ENCODE measurements at places on chromosomes 5 and 9.

DNA sequence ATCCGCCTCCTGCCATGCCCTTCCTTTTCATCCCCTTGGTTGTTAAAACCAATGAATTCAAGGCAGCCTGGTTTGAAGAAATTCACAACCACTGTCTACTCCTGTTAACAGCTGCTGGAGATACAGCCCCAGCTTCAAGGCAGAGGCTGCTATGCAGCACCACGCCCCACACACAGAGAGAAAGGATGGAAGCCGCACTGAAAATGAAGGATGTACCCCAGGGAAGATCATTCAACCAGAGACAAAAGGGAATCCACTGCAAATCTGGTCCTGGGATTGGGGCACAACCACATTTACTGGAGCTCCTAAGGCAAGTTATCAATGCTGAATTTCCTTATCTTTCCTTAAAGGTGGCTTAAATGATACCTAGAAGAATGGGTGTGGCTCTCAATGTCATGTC lies 58.7 kb downstream of the DPYSL3 start:
- no peak for DNase-seq

GRCh38 chr9:126860757-126861466 lies 473 bp downstream of the ZBTB34 start:
- DNase-seq: peak; percentile 47

DNA sequence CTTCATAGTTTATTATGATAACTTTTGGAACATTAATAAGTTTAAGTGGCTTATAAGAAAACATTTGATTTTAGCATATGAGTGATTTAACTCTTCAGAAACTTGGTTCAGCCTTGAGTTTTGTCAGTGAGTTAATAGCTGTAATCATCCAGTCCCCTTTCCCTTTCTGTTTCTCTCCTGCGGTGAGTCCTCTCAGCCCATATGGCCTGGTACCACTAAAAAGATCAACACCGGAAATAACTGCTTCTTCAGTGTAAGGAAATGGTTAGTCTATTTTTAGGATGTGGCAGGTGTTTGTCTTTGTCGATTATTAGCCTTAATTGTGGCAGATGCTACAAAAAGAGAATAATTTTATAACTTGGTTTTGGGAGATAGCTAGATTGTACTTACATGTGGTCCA lies 120.2 kb upstream of the GRHPR start:
- no peak for DNase-seq

DNA sequence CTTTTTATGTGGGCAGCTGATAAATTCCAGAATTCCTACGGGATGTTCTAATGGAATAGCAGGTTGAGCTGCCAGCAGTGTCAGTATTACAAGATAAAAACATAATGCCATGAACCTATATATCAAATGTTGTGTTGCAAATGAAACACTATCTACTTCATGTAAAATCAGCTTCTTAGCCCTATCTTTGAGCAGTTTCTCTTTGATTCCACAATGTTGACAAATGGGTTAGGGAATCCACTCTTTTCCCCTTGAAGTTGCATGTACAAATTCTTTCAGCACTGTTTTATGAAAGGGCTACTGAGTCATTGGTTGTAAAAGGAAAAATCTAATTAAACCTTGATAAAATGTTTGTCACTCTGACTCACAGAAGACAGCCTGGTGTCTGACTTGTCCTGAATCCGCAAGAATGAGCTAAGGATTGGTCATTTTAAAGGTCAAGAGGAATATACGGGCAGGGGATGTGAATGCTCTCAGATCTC lies 950.6 kb upstream of the NUDT12 start:
- no peak for DNase-seq

- DNase-seq: no peak
These were observed 3.2 kb downstream of the ODF2 start for GRCh38 chr9:128459011-128459410.

GRCh38 chr9:95083086-95083768 lies 234.3 kb downstream of the FANCC start:
- no peak for DNase-seq

- DNase-seq: no peak
These were observed 3.0 kb downstream of the GARIN3 start for GRCh38 chr5:157162919-157163510.

DNA sequence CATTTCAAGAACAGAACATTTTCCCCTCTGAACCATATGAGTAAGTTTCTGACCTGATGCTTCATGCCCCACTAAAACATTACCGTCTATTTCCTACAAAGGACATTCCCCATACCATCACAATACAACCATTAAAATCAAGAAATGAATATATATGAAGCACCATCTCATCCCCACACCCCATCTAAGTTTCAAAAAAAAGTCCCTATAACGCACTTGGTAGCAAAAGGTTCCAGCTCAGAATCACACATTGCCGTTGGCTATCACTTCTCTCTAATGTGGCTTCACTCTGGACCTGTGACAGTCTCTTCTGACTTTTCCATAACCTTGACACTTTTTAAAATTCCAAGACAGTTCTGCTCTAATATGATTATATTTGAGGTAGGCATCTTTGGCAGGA lies 5.9 kb downstream of the EMB start:
- no peak for DNase-seq

- no peak for DNase-seq
These were observed 31.0 kb upstream of the TCF7 start for GRCh38 chr5:134083517-134083916.

- no peak for DNase-seq
These were observed 144.5 kb downstream of the AOPEP start for GRCh38 chr9:94870793-94871558.

DNA sequence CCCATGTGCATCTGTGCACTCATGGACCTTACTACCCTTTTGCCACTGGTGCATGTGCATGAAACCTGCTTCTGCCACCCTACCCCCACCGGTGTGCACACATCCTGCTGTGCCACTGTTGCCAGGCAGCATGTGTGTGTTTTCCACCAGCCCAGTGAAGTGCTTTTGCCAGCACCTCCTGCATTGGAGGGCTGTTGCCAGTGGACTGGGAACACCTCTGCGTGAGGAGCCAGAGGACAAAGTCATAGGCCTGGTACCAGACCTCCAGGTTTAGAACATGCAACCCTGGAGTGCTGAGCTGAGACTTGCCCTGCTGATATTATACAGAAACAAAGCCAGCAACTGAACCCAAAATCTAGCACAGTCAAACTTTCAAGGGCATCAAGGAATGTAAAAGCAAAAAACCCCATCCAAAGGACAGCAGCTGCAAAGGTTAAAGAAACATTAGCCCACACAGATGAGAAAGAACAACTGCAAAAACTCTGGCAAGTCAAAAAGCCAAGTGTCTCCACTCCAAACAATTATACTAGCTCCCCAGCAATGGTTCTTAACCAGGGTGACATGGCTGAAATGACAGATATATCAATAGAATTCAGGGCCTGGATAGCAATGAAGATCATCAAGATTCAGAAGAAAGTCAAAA lies 70.6 kb upstream of the PTPN3 start:
- DNase-seq: no peak

GRCh38 chr9:109925799-109926198 lies 145.8 kb downstream of the PALM2AKAP2 start:
- no peak for DNase-seq

- DNase-seq: no peak
These were observed 15.1 kb downstream of the MACROH2A1 start for GRCh38 chr5:135383803-135384495.

DNA sequence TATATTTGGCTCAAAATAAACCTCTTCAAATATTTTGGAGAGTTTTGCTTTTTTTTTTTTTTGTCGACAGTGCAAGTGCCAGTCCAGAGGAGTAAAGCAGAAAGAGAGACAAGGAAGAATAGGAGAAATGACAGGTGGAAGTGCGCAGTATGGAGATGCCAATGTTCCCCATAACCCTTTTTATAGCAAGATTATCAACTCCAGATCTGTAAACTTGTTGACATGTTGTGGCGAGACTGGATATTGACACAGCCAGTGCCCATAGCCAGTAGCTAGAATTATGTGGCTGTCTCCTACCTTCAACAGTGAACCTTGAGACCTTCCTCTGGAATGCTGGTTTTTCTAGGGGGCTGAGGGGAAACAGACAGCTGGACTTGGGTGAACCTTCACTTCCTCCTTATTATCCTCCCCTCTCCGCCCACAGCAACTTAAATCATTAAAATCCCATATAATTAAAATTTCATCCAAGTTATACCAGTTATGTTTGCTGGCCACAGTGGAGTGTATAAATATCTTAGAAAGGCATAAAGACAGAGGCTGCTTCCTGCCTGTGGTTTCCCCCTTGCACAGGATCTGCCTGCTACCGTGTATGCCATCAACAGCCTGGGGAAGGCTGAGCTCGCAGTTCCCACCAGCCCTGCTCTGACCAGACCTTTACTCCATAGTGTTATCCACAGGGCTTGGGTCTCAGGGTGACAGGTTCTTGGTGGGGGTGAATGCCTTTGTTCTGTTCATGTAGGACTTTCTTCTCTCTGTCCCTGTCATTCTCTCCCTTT lies 112.3 kb upstream of the ANKH start:
- DNase-seq: no peak

DNA sequence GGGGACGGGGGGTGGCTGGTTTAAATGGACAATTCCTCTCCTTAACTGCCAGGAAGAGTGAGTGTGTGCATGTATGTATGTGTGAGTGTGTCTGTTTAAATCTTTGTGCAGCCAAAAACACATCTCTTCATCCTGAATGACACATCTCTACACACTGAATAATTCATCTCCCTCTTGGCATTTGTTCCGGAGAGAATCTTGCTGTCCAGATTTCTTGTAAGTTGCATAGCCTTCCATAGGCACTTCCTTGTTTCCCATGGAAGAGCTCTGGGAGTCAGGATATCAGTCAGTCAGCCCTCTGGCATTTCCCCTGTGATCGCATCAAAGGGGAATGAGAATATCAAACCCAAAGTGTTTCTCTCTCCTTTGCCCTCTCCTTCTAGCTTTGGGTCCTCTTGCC lies 74.7 kb downstream of the WWC1 start:
- DNase-seq: peak; percentile 52

GRCh38 chr5:77798456-77798855 lies 22.3 kb upstream of the TBCA start:
- no peak for DNase-seq

- DNase-seq: no peak
These were observed 9.6 kb downstream of the NDFIP1 start for GRCh38 chr5:142118155-142118686.

- DNase-seq: peak; percentile 93
These were observed 26.3 kb downstream of the SLC25A25 start for GRCh38 chr9:128094166-128094949.

DNA sequence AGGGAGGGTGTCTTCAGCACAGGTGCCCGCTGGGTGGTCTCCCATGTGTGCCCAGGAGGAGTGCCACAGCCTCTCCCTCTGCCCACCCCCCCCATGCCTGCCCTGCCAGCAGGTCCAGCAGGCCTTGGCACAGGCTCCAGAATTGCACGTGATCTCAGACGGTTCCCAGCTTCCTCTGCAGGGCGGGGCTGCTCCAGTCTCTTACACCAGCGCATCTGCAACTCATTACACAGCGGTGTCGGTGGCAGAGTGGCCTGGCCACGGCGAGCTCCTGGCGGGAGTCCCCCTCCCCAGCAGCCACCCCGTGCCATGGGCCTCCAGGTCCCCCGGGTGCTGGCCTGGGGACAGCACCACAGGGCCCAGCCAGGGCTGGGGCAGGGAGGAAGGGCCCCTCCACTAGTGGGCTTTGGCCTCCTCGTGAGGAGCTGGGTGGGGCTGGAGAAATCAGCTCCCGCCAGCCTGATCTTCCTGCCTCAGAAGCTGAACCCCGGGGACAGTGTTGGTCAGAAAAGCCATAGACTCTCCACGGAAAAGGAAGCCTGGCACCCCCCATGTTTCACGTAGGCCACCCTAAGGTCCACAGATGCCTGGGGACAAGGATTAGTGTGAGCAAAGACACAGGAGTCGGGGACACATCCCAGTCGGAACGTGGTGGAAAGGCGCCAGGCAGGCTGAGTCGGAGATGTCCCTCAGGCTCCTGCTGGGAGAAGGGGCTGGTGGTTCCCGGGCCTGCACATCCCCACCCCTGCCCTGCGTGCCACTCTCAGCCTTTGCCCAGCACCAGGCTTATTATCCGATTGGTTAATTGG lies 40.2 kb downstream of the RXRA start:
- DNase-seq: peak; percentile 97

DNA sequence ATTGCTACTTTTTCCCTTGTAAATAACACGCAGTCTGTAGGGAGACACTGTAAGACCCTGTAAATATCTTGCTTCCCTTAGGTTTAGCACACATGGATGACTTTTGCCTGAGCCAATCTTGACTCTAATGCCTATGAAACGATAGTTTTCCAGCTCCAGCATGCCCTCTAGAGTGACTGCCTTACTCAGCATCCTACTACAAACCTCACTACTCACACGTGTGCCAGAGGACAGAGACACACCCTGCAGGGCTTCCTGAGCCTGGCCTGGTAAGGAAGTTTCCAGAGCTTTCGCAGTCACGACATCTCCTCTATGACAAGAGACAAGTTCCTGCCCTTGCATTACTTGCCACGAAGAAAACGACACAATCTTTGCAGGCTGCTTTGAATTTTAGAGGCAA lies 138.1 kb downstream of the ATPSCKMT start:
- peak; percentile 69 for DNase-seq

DNA sequence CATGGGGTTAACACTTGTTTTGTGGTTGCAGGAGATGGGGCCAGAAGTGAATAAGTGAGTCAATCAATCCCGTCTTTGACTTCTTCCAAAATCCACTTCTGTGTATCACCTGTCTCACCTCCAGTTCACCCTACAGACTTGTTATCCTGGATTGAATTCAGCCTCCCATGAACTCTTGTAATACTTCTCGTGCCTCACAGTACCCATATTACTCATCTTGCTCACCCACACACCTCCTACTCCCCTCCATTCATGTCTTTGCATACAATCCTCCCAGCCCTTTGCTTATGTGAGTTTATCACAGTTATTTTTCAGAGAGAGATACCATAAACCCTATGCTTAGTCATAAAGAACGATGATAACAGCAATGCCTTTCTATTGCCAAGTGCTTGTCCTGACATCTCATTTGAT lies 52.9 kb upstream of the PAPPA start:
- no peak for DNase-seq

- no peak for DNase-seq
These were observed 87.0 kb upstream of the TLE1 start for GRCh38 chr9:81776390-81776789.

- DNase-seq: peak; percentile 5
These were observed 38.7 kb upstream of the C6 start for GRCh38 chr5:41252036-41252435.

GRCh38 chr9:98045234-98046179 lies 11.0 kb upstream of the NANS start:
- no peak for DNase-seq

DNA sequence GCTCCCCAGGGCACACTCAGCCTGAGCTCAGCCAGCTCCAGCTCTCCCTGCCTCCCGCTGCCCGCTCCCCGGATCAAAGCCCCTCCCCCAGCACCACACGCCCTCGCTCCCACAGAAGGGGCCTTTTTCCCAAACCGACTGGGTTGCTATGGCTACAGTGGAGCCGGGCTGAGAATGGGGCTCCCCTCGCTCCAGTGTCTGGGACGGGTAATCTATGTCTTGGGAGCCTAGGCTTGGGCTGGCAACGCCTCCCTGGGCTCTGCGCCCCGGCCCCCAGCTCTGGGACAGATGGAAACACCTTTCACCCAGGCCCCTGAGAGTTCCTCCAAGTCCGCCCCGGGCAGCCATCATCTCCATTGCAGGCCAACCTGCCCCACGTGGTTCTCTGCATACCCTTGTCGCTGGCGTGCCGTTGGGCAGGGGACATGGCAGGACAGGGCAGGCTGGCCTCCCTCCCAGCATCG lies 29.6 kb downstream of the NOTCH1 start:
- no peak for DNase-seq

All from hepatic stellate cell (primary cell).